ENCODE measurements at places on chromosomes 4 and X.
A peak's percentile ranks its signal among the peaks of the same experiment; 100 is the strongest.

GRCh38 chr4:168917138-168917779 lies 92.8 kb downstream of the CBR4 start:
- DNase-seq, result peak; percentile 63

- no peak for DNase-seq
These were observed 119.8 kb downstream of the ZNF330 start for GRCh38 chr4:141340458-141340857.

DNA sequence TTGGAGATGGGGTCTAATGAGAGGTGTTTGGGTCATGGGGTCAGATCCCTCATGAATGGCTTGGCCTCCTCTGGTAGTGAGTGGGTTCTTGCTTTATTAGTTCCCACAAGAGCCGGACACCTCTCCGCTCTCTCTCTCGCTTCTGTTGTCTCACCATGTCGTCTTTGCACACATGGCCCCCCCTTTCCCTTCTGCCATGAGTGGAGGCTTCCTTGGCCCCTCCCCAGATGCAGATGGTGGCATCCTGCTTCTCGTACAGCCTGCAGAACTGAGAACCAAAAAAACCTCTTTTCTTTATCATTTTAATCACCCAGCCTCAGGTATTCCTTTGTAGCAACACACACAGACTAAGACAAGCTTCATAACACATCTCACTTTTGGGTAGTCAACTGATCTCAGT lies 49.6 kb upstream of the SPRY1 start:
- DNase-seq, result no peak

GRCh38 chrX:132671229-132671641 lies 182.4 kb upstream of the MBNL3 start:
- DNase-seq, result no peak

- DNase-seq, result no peak
These were observed 54.8 kb upstream of the MAPK10 start for GRCh38 chr4:86414686-86415085.

GRCh38 chr4:145298885-145299284 lies 118.5 kb upstream of the OTUD4 start:
- no peak for DNase-seq

DNA sequence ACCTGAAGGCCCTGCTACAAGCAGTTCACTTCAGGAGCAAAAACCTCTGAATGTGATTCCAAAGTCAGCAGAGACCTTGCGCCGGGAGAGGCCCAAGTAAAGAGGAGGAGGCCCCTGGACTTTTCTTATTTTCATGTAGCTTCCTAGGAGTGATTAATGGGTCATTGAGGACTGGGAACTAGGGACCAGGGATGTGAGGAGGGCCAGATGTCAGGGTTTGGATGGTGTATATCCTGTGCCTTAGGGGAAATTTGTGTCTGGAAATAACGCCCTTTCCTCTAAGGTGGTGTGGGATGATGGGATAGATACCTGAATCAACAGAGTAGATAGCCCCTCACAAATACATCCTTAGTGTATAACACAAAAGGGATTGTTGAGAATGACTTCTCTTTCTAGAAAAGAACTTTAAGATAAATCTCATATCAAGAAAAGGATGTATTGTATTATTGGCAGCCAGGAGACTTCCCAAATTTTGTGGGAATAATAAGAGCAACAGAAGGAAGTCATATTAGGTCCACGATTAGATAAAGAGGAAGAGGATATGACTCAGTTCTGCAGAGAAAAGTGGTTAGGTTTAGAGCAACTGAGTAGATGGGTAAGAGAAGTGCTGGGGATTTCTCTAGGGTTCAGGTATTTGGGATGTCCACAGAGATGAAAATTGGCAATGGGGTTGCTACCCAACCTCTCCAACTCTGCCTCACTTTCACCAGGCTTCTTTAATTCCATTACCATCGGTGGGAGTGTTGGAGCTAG lies 1.1 kb downstream of the ITGB1BP2 start:
- DNase-seq, result peak; percentile 25

DNA sequence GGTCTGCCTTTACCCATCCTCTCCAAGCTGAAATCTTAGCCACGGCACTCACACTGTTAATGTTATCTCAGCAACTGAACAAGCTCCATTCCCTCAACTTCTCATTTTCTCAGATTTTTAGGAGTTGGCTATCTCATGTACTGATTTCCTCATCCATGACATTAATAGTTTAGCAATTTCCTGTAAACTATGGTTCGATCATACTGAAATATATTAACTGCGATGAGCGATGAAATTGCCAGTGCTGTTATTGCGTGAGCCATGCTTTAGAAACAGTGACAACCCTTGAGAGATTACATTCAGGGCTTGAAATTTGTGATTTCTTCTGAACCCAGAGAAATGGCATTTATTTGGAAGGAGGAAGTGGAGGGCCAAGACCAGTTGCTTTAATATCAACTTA lies 223.7 kb downstream of the GPAT3 start:
- peak; percentile 77 for DNase-seq

GRCh38 chrX:41931591-41931990 lies 8.2 kb upstream of the CASK start:
- DNase-seq, result no peak

DNA sequence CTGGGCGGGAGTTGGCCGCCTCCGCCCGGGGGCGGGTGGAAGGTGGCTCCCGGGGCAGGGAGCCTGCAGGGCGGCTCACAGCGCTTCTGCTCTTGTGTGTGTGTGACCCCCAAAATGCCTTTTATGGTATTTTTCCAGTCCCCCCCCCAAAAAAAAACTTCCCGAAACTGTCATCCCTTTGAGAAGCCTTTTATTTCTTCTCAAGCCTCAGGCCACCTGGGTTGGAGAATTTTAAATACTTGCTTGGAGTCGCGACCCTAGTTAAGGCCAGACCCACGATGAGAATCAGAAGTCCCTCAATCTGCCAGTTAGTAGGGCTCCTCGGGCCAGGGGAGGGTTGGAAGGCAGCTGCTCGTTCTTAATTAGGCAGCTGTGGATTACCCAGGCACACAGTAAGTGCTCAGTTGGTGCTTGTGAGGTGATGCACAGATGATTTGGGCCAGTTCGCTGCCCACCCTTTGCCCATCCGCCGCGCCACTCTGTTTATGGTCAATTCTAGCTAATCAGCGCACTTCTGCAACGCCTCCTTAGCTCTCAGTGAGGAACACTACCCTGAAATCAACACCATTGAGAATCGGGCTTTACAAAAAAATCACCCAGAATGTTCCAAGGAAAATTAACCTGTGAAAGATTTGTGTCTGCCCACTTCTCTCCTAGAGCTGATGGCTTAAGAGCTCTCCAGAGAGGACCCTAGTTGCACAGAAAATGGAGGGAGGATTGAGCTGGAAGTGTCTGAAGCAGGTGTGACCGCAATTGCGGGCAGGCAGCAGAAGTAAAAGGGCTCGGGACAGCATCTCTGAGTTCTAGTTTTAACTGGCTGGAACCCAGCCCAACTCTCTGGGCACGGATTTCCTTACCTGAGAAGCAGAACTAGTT lies 648 bp upstream of the SCD5 start:
- DNase-seq, result no peak

GRCh38 chr4:124028182-124028581 lies 631.6 kb downstream of the SPRY1 start:
- no peak for DNase-seq

GRCh38 chr4:8744083-8744805 lies 127.4 kb downstream of the HMX1 start:
- no peak for DNase-seq

- no peak for DNase-seq
These were observed 4.6 kb upstream of the TIFA start for GRCh38 chr4:112290341-112290740.

GRCh38 chrX:17039826-17040225 lies 93.4 kb downstream of the REPS2 start:
- no peak for DNase-seq
